MV-4-11 (cell line): ENCODE measurements at places on chromosomes 7 and 10.
A peak's percentile ranks its signal among the peaks of the same experiment; 100 is the strongest.

- DNase-seq: no peak
Observed at GRCh38 chr7:44162179-44162578, 21.0 kb upstream of the MYL7 start.

DNA sequence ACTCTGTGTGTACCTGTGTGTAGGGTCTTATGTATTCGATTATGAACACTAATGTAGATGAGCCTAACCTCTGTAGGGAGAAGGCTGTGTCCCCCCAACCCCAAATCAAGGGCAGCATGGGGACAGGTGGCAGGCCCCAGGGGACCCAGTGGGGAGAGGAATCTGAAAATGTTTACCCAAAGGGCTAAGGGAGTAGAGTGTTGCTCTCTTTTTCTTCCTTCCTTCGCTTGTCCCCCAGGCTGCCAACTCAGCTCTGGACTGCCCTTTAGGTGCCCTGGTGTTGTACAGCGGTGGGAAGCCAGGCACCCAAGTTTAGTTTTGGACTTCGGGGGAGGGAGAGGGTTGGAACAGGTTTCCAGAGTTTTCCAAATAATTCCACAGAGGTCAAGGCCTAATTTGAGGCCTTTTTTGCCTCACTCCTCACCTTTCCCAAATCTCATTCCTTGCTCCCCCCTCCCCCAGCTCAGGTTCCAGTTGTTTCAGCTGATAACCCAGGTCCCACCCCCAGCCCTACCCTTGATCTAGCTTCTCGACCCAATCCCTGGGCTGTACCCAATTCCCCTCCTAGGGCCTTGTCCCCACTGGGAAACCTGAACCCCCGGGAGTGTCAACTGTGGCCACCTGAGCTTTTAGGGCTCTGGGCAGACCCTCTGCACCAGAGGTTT is 9.1 kb upstream of the PAX2 start:
- no peak for DNase-seq

DNA sequence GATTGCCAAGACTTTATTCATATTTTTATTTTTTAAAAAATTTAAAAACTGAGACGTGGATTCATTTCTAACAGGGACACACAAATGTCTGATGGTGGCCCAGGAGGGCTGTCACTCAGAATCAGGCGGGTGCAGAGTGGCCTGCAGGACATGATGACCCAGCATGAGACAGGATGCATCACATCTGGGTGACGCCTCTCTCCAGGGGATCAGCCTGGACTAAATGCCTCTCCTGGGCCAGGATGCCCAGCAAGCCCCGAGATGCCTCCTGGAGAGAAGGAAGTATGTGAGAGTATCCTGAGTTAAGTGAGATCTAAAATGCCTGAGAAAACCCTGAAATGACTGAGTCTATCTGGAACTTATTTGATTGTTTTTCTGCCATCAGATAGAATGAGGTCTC is 16.9 kb upstream of the MTURN start:
- no peak for DNase-seq

DNA sequence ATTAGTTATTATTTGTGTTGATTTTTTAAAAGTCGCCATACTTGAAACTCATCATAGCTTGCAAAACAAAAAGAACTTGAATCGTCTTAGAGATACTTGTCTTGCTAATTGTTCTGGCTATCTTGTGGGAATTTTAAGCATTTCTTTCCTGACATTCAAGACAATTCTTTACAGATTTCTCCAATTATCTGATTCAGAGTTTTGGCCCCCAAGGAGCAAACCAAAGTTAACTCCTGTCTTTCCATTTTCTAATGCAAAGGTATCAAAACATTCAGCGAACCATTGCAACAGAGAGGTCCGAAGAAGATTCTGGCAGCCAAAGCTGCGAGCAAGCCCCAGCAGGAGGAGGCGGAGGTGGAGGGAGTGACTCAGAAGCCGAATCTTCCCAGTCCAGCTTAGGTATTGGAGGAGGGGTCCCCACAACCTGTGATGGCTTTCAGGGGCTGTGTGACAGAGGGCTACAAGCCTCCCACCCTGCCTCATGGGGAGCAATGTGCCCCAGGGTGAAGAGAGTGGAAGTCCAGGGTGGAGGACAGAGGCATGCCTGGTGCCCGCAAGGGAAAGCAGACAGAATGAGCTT is 119.4 kb upstream of the STK17A start:
- DNase-seq: no peak

DNA sequence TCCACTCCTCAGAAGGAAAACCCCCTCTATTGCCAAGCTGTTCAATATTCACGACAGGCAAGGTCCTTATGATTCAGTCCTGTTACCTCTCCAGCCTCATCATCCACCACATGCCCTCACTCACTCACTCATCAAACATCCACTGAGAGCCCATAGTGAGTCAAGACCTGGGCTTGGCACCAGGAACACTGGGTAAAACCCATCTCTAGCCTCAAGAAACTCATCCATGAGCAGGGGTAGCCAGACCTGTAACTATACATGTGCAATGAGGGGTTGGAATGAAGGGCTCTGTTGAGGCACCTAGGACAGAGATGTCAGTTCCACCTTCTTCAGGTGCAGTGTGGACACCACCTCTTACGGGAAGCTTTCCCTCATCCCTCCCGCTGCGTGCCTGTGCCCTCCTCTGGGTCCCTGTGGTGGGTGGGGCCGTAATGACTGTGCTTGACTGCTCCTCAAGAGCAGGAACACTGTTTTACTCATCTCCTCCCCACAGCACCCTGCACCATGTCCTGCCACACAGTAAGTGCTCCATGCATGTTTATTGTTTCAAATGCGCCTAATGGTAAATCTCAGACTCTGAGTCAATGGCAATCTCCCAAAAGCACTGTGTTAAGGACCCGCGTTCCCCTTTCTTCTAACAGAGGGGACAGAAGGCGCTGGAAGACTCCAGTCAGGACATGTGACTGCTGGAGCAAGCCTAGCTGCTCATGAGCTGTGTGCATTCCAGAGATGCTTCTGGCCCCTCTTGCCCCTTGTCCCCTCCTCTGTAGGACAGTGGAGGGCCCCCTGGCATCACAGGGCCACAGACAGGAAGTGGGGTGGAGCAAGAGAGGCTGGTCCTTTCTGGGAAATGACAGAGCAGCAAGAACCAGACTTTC is 95.4 kb downstream of the HIPK2 start:
- DNase-seq: peak; percentile 10

GRCh38 chr10:43739161-43739560 is 90.5 kb upstream of the ZNF32 start:
- DNase-seq: peak; percentile 16

DNA sequence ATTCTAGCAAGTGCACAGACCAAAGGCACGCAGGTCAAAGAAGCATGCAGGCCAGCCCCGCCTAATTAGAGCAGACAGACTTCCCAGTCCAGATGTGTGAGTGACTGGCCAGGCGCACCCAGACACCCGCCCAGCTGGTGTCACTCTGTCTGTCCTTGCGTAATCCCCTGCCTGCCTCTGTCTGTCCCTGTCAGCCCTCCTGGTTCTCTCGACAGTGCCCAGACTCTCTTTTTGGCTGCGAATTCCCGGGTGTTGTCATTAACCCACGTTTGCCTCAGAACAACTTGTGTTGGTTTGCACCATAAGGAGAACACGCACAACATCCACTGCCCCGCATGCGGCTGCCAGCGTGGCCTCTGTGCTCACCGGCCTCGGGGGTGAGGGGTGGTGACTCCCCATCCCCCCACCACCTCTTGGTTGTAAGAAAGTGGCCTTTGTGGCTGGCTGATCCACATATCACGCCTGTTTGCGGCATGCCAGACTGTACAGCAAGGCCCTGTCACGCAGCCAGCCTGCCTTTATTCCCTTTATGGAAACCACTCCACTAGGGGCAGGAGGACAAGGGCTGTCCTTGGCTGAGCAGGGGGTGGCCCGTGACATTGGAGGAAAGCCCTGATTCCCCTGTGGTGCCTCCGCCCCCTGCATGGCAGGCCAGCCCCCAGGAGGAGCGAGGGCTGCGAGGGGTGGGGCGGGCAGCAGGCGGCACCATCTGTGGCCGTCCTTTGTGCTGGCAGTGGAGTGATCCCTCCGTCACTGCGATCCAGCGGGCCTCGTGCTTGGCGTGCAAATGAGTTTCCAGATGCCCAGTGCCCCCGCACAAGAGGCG is 72.8 kb upstream of the PPIF start:
- peak; percentile 89 for DNase-seq

DNA sequence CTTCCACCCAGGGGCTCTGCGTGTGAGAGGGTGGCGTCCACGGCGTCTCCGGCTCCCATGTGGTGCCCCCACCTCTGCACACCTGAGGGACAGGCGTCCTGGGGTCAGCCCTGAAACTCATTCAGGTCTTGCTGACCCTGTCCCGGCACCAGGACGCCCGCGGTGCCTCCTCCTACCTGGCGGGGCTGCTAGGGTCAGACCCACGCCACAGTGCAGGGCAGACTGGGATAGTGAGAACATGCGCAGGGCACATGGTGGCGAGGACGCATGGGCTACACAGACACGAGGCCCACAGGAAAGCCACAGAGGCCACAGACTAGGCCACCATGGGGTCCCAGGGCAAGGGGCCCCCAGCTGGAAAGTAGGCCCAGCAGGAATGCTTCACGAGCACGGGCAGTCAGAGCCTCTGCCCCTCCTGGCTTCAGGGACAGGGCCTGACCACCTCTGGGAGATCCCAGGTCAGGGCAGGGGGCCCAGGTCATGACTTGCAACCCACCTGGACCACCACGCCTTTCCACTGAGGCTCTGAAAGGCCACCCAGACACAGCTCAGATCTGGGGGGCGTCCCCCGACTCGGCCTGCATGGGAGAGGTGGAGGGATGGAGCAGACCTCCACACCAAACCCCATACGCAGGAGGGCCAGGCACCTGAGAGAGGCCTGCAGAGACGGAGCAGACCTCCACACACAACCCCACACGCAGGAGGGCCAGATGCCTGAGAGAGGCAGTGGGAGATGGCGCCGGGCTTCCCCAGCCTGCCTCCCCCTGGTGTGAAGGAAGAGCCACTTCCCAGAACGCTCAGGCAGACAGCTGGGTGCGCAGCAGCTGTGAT is 188.6 kb downstream of the ELFN1 start:
- DNase-seq: no peak

- DNase-seq: no peak
Observed at GRCh38 chr10:123318516-123318915, 164.3 kb downstream of the BUB3 start.

DNA sequence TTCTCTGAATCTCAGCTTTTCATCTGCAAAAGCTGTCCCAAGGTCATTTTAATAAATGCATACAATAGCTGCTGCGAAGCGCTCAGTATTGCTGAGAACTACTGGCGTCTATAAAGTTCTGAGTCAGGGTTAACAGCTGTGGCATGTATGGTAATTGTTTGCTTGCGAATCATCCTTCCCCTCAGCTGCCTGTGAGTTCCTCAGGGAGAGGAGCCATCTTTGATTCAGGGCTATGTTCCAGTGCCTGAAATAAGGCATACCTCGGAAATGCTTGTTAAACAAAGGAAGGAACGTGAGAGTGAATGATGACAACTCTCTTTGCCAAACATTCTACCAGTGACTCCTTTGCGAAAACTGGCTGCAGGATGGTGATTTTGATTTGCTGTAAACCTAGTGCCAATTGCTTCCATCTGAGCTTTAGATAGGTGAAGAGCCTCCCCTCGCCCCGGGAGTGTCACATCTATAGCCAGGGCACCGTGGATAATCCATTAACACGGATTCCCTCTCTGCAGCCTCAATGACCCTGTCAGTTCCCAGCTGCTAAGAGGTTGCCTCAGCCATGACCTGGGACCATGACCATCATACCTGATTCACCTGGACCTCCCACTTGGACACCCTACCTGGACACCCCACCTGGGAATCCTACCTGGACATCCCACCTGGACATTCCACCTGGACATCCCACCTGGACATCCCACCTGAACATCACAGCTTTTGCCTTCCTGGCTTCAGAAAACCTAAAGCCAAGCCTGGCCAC is 39.6 kb downstream of the GPRIN2 start:
- DNase-seq: no peak

DNA sequence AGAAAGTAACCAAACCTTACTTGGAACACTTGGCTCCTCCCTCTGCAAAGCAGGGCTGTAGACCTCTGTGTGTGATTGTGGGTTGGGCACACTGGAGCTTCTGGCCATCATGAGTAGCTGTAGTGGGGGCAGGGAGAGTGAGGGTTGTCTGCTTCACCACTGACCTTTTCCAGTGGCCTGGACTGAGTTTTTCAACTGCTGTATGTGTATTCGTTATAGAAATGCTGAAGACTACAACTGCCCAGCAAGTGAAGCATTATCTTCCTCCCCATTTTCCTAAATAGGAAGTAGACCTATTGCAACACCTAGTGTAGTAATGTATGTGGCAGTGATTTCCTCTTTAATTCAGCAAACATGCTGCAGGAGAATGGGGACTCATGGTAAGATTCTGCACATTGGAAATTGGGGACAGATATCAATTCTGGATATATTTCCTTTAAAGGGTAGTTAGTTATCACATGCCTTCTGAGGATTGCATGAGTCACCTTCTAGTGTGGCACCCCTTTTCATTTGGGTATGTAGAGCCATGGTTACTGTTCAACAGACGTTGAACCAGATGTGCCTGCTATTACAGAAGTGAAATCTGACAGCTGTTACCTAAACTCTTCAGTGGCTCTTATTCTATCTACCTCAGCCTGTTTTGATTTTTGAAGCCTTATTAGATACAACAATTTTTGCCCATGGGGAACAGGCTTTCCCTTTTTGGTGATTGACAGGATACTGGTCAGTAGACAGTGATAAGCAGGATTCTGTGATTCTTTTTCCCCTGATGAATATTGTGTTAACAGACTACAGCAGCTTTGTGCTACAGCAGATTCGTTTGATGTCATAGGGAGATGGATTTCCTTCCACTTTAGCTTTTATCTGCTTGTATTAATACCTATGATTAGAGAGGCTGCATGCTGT is 130.9 kb downstream of the SND1 start:
- peak; percentile 50 for DNase-seq

DNA sequence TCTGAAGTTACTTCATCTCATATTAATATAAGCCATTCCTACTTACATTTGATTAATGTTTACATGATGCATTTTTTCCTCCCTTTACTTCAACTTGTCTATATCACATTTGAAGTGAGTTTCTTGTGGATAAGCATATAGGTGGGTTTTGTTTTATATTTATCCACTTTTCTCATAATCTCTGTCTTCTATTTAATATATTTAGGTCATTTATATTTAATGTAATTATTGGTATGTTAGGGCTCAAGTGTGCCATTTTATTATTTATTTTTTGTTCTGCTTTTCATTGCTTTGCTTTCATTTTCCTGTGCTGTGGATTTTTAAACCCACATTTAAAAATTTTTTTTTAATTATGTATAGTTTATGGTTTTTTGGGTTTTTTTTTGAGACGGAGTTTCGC is 54.8 kb downstream of the OGDH start:
- no peak for DNase-seq
